Muscle of leg (tissue), 16 donors: ENCODE measurements at places on chromosomes 3 and 15. TPM values are rescaled to one million over a fixed set of nuclear protein-coding genes. Genes with fewer than 3 reads are reported as not detected.
A peak's percentile ranks its signal among the peaks of the same experiment; 100 is the strongest.

- no peak for DNase-seq
Observed at GRCh38 chr3:42666022-42666421, 12.5 kb downstream of the ZBTB47 start.

GRCh38 chr3:5188419-5189221 is 1.1 kb downstream of the EDEM1 start:
- DNase-seq: peak; percentile 41

The GUCA1C gene
- not detected for polyA plus RNA-seq

- DNase-seq: no peak
Observed at GRCh38 chr3:129673897-129674797, 67.7 kb upstream of the PLXND1 start.

The SLC28A1 gene
- polyA plus RNA-seq: 0.45 TPM

GRCh38 chr3:5553203-5553602 is 365.7 kb downstream of the EDEM1 start:
- no peak for DNase-seq

The DNAH12 gene
- polyA plus RNA-seq: 0.04 TPM

The TMEM212 gene
- 0.20 TPM for polyA plus RNA-seq

DNA sequence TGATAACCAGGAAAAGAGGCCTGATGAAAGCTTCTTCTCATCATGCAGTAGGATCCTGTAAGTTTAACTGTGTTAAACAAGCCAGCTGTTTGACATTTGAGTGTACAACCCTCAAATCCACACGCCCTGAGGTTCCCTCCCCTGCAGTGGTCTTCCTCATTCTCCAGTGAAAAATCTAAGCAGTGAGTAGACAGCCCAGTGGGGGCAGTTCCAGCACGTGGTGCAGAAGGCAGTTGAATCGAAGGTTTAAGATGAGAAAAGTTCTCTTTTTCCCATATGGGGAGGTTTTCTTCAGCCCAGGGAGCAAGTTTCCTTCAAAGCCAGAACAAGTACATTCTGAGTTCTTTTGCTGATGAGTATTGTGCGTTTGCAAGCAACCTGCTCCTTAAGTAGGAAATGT is 174.5 kb downstream of the NR2F2 start:
- no peak for DNase-seq

DNA sequence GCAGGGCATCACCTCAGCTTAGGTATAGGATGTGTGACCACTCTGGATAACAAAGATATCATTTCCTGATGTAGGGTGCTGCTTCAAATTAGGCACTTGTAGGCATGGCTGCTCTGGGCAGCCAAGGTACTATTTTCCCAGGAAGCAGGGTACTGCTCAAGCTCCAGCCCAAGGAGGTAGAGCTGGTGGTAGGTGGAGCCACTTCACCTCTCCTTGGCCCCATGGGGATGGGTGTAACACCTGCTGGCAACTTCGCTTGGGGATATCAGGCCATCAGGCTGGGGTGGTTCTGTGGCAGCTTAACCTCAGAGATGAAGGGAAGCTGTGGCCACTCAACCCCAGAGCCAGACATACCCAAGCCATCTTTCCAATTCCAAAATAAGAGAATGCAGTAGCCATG is 147.1 kb upstream of the IGF1R start:
- no peak for DNase-seq

DNA sequence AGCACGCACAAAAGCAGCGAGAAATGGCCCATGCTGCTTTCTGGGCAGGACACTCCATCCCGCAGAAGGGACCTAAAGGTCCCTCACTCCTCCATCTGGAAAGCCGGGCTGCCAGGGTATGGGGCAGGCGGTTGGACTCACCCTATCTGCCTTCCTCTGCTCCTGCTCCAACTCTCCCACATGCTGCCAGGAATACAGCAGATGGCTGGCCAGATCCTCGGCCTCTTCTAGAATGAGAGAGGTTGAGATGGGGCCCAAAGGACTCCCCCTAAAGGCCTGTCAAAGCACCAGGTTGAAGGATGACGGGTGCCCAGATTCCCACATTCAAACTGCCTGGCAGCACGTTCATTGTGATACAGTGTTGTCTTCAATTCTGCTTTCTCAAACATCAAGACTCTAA is 85.1 kb upstream of the C2CD4B start:
- DNase-seq: no peak

- no peak for DNase-seq
Observed at GRCh38 chr3:100531093-100531492, 38.7 kb downstream of the TMEM45A start.

GRCh38 chr3:132854856-132855535 is 132.8 kb upstream of the NPHP3 start:
- no peak for DNase-seq

DNA sequence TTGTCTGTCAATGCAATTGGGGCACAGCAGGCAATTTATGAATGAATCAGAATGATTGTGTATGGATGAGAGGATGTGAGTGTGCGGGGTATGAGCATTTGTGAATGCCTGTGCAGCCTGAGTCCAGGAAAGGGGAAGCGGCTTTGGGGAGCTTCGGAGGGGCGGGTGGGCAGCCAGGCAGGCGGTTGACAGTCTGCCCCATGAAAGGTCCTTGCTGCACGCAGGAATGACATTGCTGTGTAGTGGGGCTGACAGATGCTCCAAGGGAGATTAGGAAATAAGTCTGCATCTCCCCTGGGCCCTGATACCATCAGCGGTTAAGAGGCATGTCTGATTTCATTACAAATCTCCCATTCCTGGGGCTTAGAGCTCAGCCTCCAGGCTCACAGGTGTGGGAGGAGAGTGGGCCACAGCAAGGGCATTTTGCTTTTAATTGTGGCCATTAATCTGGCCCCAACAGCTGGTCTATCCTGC is 26.4 kb upstream of the TSPAN3 start:
- no peak for DNase-seq

DNA sequence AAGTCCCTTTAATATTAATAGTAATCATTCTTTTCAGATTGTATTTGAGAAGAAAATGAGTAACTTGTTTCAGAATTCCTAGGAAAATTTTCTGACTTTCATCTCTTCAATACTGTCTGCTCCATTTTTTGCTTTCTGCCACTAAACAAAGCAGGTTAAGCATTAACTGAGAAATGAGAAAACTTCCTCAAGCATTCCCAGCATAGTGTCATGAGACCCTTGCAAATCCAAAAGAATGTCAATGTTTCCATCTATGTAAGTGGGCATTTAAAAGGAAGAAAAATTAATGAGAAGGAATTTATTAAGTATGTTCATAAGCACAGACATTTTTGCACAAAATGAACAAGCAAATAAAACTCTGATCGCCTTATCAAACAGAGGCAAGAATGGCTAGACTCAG is 148.0 kb upstream of the STRIT1 start:
- DNase-seq: no peak

GRCh38 chr15:32879980-32880379 is 162.2 kb downstream of the GREM1 start:
- no peak for DNase-seq

GRCh38 chr3:194296454-194297263 is 54.5 kb downstream of the CPN2 start:
- peak; percentile 79 for DNase-seq

The BOC gene
- polyA plus RNA-seq: 99.2 TPM

- no peak for DNase-seq
Observed at GRCh38 chr3:72576563-72576962, 271.7 kb downstream of the SHQ1 start.

The COL7A1 gene
- 7.9 TPM for polyA plus RNA-seq

GRCh38 chr3:10669490-10670048 is 146.5 kb upstream of the SLC6A11 start:
- no peak for DNase-seq

The TMC3 gene
- polyA plus RNA-seq: 0.09 TPM

GRCh38 chr3:71185733-71186455 is 397.6 kb downstream of the FOXP1 start:
- DNase-seq: no peak

DNA sequence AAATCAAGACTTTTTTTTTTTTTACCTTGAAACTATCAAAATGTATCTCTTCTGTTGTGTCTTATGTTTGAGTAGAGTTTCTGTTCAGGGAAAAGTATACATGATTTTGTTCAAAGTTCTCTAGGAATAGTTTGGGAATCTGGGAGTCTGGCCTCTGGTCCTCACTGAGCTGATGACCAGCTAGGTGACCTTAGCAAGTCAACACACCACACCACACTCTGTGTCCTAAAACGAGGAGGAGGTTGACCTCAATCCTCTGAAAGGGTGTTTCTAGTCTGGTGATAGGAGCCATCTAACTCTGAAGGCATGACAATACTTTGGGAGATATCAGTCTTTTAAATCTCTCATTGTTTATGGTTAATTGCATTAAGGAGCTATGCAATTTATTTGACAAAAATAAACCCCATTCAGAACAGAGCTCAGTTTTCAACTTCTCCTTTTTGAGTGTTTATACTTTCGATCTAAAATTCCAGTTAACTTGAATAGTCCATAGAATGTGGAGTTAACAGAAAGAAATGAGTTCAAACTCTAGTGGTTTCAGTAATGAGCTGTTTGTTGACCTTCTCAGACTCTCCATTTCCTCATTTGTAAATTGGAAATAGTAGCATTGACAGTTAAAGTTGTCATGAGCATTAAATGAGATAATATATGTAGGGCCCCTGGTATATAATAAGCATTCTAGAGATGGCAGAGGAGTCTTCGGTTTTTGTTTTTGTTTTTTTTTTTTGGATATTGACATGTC is 112.2 kb upstream of the LRRN1 start:
- DNase-seq: no peak

- DNase-seq: no peak
Observed at GRCh38 chr15:77998592-77998991, 78.9 kb downstream of the TBC1D2B start.

- peak; percentile 95 for DNase-seq
Observed at GRCh38 chr3:40584625-40585189, 59.9 kb downstream of the ZNF621 start.

The FAM107A gene
- polyA plus RNA-seq: 0.87 TPM

DNA sequence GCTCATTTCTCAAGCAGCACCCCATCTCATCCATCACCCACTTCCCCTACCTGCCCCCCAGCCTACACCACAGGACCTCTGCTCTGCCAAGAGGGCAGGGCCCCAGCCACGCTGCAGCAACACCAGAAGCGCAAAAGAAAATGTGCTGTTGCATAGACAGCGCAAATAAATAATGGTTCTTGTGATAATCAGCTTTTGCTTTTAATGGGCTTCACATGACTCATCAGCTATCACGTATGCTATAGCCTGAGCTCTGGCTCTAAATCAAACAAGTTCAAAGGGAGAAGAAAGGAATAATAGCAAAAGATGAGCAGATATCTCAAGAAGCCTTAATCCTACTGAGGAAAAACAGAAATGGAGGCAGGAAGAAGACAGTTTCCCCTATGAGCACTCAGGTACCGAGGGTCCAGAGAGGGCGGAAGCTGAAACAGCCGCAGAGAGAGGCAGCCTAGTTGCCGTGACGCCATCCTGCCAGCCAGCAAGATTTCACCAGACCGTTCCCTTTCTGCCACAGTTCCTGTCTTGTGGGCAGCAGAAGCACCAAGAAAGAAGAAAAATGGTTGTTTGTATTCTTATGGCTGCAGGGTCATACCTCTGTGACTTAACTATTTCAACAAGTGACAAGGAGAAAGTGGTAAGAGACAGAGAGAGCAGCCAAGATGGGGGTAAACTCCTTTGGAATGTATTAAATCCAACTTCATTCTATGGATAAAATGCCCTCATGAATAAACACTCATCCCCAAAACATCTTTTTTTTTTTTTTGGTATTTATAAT is 22.0 kb downstream of the RAB27A start:
- peak; percentile 22 for DNase-seq

DNA sequence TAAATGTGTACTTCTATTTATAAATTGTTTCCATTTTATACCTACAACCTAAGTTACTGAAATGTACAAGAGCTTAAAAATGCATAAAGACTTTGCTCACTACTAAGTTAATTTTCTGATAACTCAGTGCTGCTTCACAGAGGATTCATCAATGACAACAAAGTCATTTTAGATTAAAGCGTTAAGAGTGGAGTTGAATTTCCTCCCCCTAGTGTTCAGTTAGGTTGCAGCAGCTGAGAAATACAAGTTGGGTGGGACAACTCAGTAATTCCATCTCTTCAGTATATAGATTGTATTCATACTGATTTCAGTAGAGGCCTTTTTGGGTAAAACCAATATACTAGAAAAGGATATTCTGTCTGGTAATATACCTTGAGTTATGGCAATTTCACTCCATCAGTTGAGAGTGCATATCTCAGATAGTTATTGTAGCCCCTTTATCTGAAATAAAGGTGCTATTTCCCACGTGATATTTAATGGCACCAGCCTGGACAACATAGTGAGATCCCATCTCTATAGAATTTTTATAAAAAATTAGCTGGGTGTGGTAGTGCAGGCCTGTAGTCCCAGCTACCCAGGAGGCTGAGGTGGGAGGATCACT is 6.9 kb upstream of the RPL35A start:
- DNase-seq: peak; percentile 46

The TIMP4 gene
- 2.7 TPM for polyA plus RNA-seq

The CALML4 gene
- polyA plus RNA-seq: 6.9 TPM

The MUSTN1 gene
- 96.2 TPM for polyA plus RNA-seq

The GCHFR gene
- polyA plus RNA-seq: 7.8 TPM

GRCh38 chr3:47057212-47057671 is 77.8 kb downstream of the NBEAL2 start:
- DNase-seq: no peak

The TMEM45A gene
- 25.7 TPM for polyA plus RNA-seq

DNA sequence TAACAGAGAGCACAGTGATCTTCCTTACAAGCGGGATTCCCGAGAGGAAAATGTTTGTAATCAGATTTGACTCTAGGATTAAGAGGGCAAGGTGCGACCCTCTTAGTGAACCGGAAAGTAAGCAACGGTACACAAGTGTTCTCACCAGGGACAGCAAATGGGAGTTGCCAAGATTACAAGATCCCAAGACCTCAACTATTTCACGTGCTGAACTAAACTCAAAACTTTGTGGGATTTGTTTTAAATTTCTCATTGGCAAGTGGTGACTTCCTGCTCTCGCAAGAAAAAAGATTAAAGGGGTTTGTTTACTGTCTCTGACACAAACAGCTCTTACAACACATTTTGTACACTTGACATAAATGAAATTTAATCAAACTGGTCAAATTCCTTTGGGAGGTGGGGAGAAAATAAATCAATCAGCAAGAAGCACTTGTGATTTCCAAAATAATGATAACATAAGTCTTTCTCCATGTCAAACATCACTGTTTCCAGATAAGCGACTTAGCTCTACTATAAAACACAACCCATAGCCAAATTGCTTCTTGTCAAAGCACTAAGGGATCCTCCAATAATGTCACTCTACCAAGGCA is 2.2 kb upstream of the PGPEP1L start:
- peak; percentile 23 for DNase-seq

DNA sequence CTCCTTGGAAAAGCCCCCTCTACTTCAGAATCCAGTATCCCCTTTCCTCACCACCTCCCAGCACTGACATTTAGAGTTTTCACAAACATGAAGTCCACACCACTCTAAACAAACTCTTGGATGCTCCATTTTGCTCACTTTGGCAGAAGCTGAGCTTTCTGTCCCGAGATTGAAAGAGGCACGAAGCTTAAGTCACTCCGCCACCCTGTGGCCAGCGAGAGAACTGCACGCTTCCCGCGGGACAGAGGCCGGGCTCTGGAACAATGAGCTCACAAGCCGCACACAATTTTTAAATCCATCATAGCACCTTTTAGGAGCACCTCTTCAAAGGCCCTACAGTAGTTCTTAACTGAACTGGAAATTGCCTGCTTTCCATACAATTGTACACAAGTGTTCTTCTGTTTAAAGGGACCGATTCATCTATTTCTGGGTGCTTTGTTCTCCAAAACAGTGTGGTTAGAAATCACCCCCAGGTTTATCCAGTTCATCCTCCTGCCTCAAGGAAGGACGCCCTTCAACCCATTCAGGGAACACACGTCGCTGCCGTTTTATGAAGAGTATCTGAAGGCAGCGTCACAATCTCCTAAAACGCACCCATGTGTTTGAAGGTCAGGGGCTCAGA is 226.1 kb downstream of the VPS13C start:
- peak; percentile 90 for DNase-seq

The ARPIN gene
- 16.6 TPM for polyA plus RNA-seq

The NR2E3 gene
- polyA plus RNA-seq: 7.8 TPM

The SLC9A9 gene
- 11.2 TPM for polyA plus RNA-seq

The PRRT3 gene
- 1.4 TPM for polyA plus RNA-seq
